ENCODE measurements at places on chromosomes 3 and 15. TPM values are rescaled to one million over a fixed set of nuclear protein-coding genes. Genes with fewer than 3 reads are reported as not detected.

DNA sequence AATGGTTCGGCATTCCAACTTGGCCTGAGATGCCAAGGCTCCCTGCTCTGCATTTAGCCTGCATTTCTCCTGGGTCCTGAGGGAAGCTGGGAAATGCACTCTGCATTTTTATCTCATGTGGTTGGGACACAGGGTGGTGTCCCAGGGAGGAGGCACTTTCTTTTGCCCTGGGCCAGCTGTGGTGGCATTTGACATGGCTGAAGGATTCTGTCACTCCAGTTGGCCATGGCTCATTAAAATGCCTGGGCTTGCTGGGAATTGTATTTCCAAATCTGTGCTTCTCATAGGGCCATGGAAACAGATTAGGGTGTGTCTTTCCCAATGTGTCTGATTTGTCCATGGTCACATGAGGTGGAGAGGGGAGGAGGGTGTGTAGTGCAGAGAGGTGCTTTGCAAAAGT is 128.3 kb upstream of the RGMA start:
- peak; percentile 35 for DNase-seq

GRCh38 chr3:193145248-193145647 is 95.8 kb upstream of the PLAAT1 start:
- DNase-seq, result no peak

- no peak for DNase-seq
Measured at GRCh38 chr3:150775001-150775599, 12.1 kb upstream of the SIAH2 start.

The GPR149 gene
- not detected for total RNA-seq

GRCh38 chr3:138933981-138934691 is 12.8 kb downstream of the FOXL2 start:
- DNase-seq, result no peak

- no peak for DNase-seq
Measured at GRCh38 chr3:127568586-127568985, 21.9 kb downstream of the TPRA1 start.

The SHISA5 gene
- 47.5 TPM for total RNA-seq

- no peak for DNase-seq
Measured at GRCh38 chr3:103127737-103128136, 692.9 kb downstream of the ZPLD1 start.

The CNTN3 gene
- total RNA-seq, result 2.8 TPM

- DNase-seq, result no peak
Measured at GRCh38 chr3:133393204-133393603, 6.7 kb upstream of the BFSP2 start.

DNA sequence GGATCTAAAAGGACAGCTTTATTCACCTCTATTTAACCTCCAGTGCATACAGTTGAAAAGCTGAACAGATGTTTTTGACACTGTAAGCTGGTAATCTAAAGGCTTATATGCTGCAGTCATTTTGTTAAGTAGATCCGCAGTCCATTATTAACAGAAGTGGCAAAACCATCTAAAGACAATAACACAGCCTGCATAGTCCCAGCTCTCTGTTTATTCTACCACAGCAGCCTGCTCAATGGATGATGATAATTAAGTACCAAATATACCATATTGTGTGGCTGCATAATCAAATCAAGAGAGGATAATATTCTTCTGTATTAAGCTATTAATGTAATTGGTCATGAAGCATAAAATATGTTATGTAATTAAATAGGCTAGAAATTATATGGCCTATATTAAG is 207.1 kb downstream of the MEIS2 start:
- DNase-seq, result no peak

- DNase-seq, result no peak
Measured at GRCh38 chr3:32488474-32489008, 14.1 kb downstream of the CMTM6 start.

The PIF1 gene
- 0.68 TPM for total RNA-seq

The RPP25 gene
- total RNA-seq, result 1.6 TPM

The AMOTL2 gene
- 62.3 TPM for total RNA-seq

The CTXN2 gene
- total RNA-seq, result not detected

DNA sequence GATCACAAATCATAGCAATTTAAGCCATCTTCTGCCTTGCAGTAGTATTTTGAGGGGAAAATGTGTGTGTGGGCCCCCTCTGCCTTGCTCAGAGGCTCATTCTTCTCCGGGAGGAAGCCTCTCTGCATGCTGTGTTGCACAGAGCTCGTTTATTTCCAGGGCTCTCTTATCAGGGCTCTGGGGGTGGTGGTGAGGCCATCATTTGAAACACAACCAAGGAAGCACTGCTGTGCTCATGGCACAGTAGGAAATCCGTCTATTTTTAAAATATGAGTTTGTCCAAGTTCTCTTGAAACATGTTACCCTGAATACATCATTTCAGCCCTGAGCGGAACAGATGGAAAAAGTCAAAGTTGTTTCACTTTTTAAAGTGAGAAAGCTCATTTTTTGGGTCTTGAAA is 369.0 kb upstream of the CFAP20DC start:
- DNase-seq, result no peak

GRCh38 chr3:100150473-100150872 is 36.2 kb upstream of the FILIP1L start:
- no peak for DNase-seq

DNA sequence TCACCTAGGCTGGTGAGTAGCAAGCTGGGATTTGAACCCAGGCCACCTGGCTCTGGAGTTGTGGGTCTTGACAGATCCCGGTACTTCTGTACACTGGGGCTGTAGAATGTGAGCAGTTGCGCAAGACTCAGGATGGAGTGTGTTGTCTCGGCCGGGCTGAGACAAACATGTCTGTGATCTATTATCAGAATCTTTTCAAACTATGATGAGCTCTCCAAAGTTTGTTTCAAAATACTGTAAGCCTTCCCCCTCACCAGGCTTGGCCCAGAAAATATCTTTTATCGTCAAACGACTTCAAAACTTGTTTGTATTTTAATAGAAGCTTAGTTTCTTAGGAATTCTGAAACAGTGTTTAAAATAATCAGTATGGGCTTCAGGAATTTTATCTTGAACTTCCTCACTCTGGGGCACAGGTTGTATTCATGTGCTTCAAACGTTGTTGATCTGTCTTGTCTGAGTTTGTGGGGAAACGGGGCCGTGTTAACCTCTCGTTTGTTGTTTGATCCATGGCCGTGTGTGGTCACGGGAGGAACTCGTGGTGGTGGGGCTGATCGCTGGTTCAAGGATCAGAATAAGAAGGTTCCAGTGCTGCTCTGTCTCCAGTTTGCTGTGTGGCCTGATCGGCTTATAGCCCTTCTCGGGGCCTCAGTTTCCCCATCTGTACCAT is 40.3 kb upstream of the TFRC start:
- DNase-seq, result no peak

- no peak for DNase-seq
Measured at GRCh38 chr3:18247139-18247695, 177.9 kb downstream of the SATB1 start.
